ENCODE measurements at places on chromosomes 2 and 18. TPM values are rescaled to one million over a fixed set of nuclear protein-coding genes. Genes with fewer than 3 reads are reported as not detected.

Gene NTSR2
- not detected for total RNA-seq

Gene STARD6
- total RNA-seq: not detected

Gene TXNDC2
- total RNA-seq: 0.73 TPM

Gene RNU2-63P
- 8.9 TPM for total RNA-seq

Gene C2orf92
- total RNA-seq: 23.1 TPM

Gene ARHGAP28
- not detected for total RNA-seq

- no peak for DNase-seq
Measured at GRCh38 chr18:32200766-32201165, 10.9 kb downstream of the MEP1B start.

DNA sequence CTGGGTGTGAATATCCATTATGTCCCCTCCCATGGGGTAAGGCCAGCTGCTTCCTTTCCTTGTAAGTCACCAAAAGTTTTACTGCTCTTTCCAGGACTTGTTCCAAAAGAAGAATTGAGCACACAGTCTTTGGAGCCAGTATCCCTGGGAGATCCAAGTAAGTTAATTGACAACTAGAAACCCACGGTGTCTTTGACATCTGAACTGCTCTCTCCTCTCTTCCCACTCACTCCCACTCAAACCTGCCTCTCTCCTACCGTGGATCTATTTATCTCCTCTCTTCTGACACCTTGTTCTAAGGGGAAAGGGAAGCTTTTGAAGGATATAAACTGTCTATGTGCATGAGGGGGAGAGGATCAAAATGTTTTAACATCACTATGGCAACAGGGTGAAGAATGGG, 86.7 kb downstream of the VIT start:
- DNase-seq: no peak

- no peak for DNase-seq
Measured at GRCh38 chr2:238423561-238424312, 3.0 kb upstream of the ASB1 start.

- DNase-seq: no peak
Measured at GRCh38 chr18:70956554-70956953, 667.7 kb downstream of the SOCS6 start.

DNA sequence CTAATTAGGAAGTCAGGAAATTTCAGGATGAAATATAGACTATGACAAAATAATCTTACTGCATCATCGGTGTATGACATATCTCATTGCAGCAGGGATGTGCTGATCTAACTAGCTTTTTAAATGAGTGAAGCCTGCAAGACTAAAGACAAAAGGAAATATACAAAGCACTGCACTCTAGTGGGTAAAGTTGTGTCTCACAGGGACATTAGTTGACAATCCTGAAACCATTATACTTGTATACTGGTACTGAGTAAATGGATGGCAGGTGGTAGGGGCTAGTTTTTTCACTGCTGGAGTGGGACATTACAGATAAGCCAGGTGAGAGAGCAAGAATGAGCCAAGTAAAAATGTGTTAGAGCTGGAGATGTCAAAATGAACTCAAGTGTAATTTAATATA, 317.5 kb upstream of the RAB6C start:
- no peak for DNase-seq

DNA sequence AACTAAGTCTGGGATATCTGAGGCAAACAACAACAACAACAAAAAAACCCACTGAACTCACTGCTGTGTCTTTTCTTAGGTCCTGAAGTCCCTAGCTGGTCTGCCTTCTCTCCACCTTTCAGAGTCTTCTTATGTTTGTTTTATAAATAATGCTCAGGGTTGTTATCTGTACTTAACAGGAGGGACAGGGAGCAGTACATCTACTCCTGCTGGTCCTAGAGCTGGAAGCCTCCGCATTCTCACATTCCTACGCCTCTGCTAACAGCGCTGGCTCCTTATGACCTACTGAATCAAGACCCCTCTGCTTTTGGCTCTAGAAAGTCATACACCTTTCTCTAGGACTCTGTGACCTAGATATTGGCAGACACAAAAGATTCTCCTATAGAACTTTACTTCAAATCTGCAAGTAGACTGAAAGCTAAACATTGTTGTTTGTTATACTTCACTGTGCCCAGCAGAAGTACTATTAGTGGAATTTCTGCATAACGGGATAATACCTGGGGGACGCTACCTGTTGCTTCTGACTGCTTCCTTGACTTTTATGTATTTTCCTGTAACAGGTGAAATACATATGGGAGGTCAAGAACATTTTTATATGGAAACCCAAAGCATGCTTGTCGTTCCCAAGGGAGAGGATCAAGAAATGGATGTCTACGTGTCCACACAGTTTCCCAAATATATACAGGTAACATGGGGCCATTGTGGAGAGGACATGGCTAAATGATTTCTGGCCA, 48.6 kb downstream of the AOX1 start:
- no peak for DNase-seq

GRCh38 chr2:15993666-15994065, 53.3 kb downstream of the MYCN start:
- no peak for DNase-seq

DNA sequence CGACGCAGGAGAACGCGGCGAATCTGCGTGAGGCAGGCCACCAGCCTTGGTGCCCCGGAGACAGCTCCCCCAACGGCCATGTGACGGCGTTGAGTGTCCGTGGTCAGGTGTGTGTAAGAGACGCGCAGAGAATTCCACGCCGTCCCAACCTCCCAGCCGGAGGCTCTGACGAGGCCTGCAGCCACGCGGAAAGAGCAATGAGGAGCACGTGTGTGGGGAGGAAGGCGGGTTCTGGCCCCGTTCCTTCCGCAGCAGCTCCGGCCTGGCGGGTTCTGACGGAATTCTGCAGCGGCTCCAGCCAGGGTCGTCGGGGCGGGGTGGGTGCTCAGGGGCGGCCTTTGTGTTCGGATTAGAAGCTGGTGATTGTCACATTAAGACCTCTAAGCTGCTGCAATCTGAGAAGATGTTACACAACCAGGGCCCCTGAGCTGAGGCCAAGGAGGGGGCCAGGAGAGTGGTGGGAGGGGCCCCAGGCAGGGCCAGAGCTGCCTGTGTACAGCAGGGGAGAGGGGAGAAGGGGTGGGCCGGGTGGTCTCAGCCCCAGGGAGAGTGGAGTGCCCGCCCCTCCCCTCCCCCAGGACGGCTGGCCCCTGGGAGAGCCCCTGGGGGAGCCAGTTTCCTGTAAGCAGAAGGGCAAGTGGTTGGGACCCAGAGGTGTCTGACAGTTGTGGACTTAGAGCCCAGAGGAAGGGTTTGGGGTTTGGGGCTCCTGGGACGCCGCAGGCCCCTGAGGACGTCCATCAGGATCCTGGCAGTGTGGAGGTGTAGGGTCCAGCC, 5.1 kb upstream of the GAL3ST2 start:
- no peak for DNase-seq

GRCh38 chr2:121130301-121130850, 154.6 kb downstream of the TFCP2L1 start:
- no peak for DNase-seq

GRCh38 chr18:70273021-70273420, 15.8 kb upstream of the SOCS6 start:
- no peak for DNase-seq

GRCh38 chr2:236155406-236155805, 12.8 kb downstream of the GBX2 start:
- DNase-seq: no peak

All from B cell (primary cell).